NCI-H526 treated with DMSO at 0.1 percent for 48 hours (cell line): ENCODE measurements at places on chromosomes 1 and 21.

GRCh38 chr1:239386453-239387303 is at the start of gene CHRM3:
Gene CHRM3, plus strand, starts transcription at chr1:239386568. Its CDS starts 520,884 bp downstream, at chr1:239907452.
- no peak for DNase-seq

DNA sequence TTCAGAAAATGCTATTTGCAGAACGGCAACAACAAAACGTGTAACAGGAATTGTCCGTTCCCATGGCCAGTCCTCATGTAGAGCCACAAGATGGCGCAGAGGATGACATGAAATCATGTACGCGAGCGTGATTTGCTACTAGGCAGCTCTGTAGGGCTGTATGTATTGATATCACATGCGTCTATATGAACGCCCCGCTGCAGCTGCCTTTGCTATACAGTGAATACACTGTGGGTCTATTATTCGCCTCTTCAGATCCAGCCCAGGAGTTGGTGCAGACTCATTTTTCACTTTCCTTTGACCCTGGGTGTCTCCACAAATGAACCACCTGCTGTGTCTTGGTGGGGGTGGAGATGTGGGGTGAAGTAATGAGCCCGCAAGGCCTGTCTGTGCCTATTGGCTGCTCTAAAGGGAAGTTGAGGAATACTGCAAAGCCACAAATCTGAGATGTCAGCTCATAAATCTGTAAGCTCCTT is 361.5 kb downstream of the KIF26B start:
- no peak for DNase-seq

GRCh38 chr1:246748867-246749266 is 24.7 kb downstream of the SCCPDH start:
- no peak for DNase-seq

DNA sequence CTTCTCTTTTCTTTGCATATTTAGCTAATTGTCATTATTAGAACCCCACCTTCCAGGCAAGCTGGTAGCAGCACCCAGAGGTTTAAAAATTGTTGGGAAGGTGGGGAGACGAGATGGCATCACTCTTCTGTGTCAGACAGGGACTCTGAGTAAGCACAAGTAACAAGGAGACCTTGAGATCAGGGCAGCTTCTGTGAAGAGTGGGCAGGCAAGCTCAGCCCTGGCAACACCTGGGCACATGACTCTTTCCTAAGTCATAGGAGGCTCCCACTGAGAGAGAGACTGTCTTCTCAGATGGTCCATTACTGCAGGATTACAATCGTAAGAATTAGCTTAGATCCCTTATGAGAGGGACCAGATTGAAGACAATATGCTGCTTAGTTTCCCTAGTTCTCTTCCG is 183.5 kb downstream of the BRINP2 start:
- no peak for DNase-seq

DNA sequence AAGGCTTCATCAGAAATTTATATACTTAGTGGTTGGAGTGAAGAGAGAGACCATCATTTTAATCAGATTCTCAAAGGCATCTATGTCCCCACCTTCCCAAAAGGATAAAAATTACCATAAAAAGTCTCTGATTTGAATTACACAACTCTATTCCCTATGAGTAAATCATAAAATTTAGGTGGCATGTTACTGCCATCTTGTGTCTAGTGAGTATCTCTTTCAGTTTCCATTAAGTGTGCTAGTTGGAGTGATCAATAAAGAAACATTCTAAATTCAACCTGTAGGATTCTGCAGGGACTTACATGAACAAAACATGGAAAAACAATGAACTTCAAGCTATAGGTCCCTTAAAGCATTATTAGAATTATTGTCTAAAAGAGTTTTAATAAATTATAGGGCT is 655.4 kb downstream of the LTN1 start:
- peak; percentile 30 for DNase-seq

- no peak for DNase-seq
Observed at GRCh38 chr1:66226985-66227384, 307.0 kb upstream of the SGIP1 start.

GRCh38 chr21:29277442-29277841 is 21.3 kb upstream of the BACH1 start:
- DNase-seq = no peak

- no peak for DNase-seq
Observed at GRCh38 chr1:230249695-230250480, 176.2 kb downstream of the PGBD5 start.

- no peak for DNase-seq
Observed at GRCh38 chr21:31895077-31895835, 22.4 kb downstream of the HUNK start.

DNA sequence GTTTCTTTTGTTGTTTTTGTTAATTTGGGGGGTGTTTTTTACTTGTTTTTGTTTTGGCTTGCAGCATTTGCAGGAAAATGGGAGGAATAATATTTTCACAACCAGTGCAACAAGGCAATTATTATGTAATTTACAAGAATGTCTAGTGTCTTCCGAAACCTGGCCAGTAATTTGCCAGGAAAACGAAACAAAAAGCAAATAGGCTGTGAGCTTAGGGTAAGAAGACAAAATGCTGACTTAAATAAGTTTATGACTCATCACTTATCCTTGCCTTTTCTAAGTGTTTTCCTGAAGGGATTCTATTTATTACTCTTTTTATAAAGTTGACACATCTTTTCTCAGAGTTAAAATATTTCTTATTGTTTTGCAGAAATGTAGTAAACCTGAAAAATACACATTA is 49.8 kb downstream of the KCNT2 start:
- no peak for DNase-seq

- no peak for DNase-seq
Observed at GRCh38 chr1:193514397-193514796, 328.0 kb upstream of the B3GALT2 start.

DNA sequence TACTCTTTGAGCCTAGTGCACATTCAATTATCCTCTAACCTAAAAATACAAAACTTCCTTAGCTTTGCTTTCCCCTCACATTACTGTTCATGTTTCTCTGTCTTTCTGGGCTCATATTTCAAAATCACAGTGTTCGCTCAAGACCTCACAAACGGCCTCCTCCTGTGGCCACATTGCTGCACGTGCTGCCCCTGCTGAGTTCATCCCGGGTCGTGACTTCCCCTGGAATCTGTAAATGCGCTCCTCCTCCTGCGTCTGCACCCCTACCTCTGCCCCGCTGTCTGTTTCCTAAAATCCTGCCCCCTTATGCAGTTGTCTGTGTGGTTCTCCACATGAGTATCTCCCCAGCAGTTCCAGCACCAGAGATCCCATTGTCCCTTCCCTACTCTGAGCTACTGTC is 45.5 kb upstream of the RAVER2 start:
- DNase-seq = no peak

- DNase-seq = peak; percentile 53
Observed at GRCh38 chr1:85048296-85049064, at the start of gene MCOLN3. Gene MCOLN3, minus strand, starts transcription at chr1:85048500. Its CDS starts 3,140 bp downstream, at chr1:85045360.

- no peak for DNase-seq
Observed at GRCh38 chr1:24850328-24850920, 79.7 kb downstream of the RUNX3 start.

- DNase-seq = no peak
Observed at GRCh38 chr1:26999440-26999987, 6.0 kb downstream of the TRNP1 start.
